Stimulated activated CD4-positive, alpha-beta T cell treated with anti-CD3 and anti-CD28 coated beads, Interleukin-2, amount 100 ng/mL, for 48 hours (primary cell): ENCODE measurements at places on chromosomes 7 and 10.

- peak; percentile 54 for DNase-seq
These were observed 31.0 kb downstream of the AMZ1 start for GRCh38 chr7:2719007-2719406.

- no peak for DNase-seq
These were observed 27.0 kb upstream of the PODXL start for GRCh38 chr7:131583430-131583829.

GRCh38 chr7:2864999-2865670, 21.0 kb upstream of the GNA12 start:
- peak; percentile 77 for DNase-seq

- no peak for DNase-seq
These were observed 75.6 kb downstream of the POM121L12 start for GRCh38 chr7:53111031-53111430.
